ENCODE measurements at places on chromosomes 2 and 18.
A peak's percentile ranks its signal among the peaks of the same experiment; 100 is the strongest.

DNA sequence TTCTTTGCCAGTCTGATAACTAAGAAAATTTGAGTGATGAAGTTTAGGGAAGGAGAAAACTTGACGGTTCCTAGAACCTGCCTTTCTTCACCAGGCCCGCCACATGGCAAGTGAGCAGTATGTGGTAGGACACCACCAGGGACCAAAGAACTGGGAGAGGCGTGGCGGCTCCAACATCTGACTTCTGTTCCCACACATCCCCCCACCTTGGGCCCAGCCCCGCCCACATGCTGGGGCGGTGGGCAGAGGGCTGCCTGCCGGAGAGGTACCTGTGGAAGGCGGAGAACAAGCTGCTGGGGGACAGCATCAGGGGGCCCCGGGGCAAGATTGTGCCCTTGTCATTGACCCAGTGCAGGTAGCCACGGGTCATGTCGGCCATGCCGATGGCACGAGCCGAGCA, 75.0 kb downstream of the EMILIN2 start:
- no peak for DNase-seq

- DNase-seq: no peak
These were observed 10.0 kb downstream of the INPP4A start for GRCh38 chr2:98454500-98455235.

- DNase-seq: no peak
These were observed 2.1 kb downstream of the GPBAR1 start for GRCh38 chr2:218262631-218263586.

DNA sequence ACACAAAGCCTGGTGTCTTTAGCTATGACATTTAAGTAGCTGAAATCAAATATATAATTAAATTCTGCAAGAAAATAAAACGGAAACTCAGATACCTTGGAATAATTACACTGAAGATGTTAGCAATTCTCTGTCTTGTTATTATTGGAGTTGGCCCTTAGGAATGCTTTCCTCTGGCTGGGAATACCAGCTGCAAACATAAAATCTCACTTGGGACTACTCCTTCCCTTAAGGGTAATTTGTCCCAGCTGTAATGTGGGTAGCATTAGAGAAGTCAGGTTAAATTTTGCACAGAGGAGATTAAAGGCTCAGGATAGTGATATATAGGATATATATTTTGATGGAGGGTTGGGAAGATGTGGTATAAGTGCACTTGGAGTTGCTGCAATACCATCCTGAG, 37.3 kb upstream of the GRP start:
- DNase-seq: no peak

GRCh38 chr2:224110811-224111210, 71.7 kb upstream of the SERPINE2 start:
- DNase-seq: no peak

DNA sequence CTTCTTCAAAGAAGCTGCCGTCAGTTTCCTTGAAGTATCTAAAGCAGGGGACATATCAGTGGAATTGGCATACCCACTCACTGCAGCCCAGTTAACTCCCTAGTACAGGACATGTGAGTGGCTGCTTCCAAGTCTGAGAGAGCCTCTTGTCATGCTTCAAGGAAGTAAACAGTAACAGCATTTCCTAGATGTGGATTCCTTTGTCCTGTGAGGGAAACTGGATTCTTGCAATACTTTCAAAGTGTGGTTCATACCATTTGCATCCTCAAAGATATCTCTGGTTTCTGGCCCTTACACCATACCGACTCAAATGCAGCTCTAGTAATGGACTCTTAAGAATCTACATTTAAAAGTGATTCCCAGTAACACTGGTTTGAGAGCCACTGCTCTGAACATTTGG, 87.2 kb downstream of the ESCO1 start:
- DNase-seq: no peak

GRCh38 chr2:98892871-98893270, 43.2 kb downstream of the CRACDL start:
- DNase-seq: no peak

DNA sequence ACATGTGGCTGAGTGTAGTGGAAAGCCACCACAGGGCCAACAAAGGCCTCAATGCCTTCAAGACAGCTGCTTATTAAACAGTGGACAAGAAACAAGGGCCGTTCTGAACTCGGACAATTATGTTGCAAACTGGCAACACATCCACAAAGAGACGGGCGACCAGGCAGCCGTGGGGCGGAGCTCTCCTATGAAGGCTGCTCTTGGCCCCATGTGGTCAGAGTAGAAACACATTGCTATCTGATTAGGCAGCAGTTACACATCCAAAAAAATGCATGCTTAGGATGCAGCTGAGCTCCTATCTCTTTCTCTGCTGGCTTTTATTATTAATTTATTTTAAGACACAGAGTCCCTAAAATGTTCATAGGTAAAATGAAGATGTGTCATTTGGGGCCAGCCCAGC, 163.4 kb downstream of the TMEM163 start:
- no peak for DNase-seq

GRCh38 chr2:119550856-119551255, 6.6 kb downstream of the CFAP221 start:
- DNase-seq: no peak

GRCh38 chr2:28758459-28758858, 6.8 kb downstream of the PPP1CB start:
- no peak for DNase-seq

DNA sequence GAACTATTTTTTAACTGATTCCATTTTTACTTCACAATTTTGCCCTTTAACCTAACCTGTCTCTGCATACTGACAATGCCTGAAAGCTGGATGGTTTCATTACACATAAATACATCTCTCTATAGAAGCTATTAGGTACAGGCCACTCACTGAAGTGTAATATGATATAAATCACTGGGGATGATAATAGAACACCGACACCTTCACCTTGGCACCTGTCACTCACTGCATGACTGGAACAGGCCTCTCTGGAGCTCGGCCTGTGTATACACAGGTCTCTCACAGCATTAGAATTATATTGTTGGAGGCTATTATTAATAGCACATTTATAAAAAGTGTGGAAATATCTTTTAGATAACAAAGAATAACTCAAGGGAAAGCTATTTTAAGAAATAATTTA, 138.2 kb downstream of the TMEM131 start:
- no peak for DNase-seq

GRCh38 chr2:218369330-218369729, 12.7 kb downstream of the CATIP start:
- DNase-seq: no peak

GRCh38 chr18:57333940-57334339, 18.4 kb upstream of the ST8SIA3 start:
- peak; percentile 16 for DNase-seq

- no peak for DNase-seq
These were observed 614.2 kb upstream of the REG3G start for GRCh38 chr2:78411303-78411702.
